ENCODE measurements at places on chromosomes 2 and 18.
A peak's percentile ranks its signal among the peaks of the same experiment; 100 is the strongest.

DNA sequence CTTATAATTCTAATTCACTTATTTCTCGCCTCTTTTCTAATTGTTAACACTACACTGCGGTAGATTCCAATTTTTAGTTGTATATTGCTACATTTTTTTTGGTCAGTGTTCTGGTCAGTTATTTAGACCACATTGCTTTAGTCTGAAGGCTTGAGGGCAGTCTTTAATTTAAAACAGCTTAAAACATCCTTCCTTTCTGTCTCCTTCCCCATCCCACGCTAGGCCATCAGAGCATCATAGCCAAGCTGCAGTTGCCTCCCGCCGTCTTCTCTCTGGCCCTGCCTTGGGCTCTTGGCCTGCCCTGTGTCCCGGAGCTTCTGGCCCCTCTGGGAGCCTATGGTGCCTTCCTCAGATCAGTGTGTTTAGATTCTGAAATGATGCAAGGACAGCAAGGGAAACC lies 52.6 kb upstream of the GLI2 start:
- no peak for DNase-seq

- peak; percentile 60 for DNase-seq
These were observed 568 bp downstream of the TMEM131 start for GRCh38 chr2:97995026-97995733.

- DNase-seq, result peak; percentile 11
These were observed 11.7 kb upstream of the ACYP2 start for GRCh38 chr2:54103454-54104314.

DNA sequence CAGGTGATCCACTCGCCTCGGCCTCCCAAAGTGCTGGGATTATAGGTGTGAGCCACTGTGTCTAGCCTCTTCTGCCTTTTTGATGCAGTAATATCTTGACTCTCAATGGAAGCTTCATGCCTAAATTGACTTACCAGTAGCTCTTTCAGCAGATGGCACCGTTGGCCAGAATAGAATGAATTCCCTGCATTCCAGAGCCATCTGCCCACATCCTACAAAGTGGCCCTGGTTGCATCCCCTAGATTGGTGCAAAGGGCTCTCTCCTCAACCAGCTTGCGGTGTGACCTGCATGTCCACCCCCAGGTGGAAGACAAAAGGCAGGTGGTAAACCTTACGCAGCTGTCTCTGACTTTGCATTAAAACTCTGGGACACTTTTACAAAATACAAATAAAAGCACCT lies 4.4 kb upstream of the PARD6G start:
- DNase-seq, result no peak

- DNase-seq, result no peak
These were observed 551.7 kb downstream of the ARHGAP15 start for GRCh38 chr2:143680885-143681405.

- DNase-seq, result no peak
These were observed 51.6 kb downstream of the APOB start for GRCh38 chr2:20992201-20992711.

- no peak for DNase-seq
These were observed 75.3 kb upstream of the PNPT1 start for GRCh38 chr2:55768991-55769390.

Measured in activated naive CD4-positive, alpha-beta T cell treated with anti-CD3 and anti-CD28 coated beads, Interleukin-2, amount 50 U/mL, for 72 hours (primary cell).